ENCODE measurements at places on chromosomes 6 and 20.

DNA sequence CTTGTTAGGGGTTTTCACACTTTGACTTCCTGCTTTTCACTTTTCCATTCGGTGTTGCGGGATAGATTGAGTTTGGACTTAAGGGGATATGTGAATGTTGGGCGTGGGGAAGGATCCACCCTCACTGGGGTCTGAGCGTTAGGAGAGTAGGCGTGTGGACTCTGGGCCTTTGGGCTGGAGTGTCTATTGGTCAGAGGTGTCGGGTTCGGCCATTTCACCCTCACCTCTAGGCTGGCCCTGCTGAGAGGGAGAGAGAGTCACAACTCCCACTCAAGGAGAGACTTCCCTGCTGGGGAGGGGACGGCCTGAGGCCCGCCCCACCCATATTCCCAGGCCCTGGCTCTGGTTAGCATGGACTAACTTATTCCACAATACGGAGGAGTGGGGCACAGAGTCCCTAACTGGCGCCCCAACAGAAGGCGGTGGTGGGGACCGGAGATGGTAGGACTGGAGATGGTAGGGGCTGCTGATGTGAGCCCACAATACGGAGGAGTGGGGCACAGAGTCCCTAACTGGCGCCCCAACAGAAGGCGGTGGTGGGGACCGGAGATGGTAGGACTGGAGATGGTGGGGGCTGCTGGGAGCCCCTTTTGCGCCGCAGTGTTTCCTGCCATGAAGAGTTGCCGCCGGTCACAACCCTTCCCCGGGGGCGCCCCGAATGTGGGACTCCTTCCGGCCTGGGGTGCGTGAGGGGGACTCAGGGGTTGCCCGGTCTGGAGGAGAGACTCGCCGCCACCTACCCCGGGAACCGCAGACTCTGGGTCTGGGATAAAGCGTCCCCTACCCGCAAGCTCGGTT lies 1.4 kb upstream of the PTPRA start:
- no peak for DNase-seq

GRCh38 chr20:17620371-17621228 lies 50.7 kb downstream of the DSTN start:
- no peak for DNase-seq

DNA sequence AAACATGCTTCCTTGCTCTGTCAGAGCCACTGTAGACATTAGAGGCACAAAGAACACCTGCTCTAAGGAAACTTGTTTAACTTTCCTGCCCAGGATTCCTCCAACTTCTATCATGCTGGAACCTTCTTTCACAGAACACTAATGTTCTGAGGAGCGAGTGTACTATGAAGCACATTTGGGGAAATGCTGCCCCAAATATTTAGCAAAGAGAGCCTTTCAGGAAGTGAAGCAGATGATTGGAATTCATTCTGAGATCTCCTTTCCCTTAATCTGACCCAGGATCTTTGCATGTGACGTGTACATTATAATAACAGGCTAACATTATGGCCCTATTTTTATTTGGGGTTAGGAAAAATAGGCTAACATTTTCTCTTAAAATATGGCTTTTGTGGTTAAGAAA lies 21.0 kb upstream of the FYN start:
- no peak for DNase-seq

GRCh38 chr6:167988945-167989841 lies 8.3 kb upstream of the KIF25 start:
- DNase-seq, result no peak

DNA sequence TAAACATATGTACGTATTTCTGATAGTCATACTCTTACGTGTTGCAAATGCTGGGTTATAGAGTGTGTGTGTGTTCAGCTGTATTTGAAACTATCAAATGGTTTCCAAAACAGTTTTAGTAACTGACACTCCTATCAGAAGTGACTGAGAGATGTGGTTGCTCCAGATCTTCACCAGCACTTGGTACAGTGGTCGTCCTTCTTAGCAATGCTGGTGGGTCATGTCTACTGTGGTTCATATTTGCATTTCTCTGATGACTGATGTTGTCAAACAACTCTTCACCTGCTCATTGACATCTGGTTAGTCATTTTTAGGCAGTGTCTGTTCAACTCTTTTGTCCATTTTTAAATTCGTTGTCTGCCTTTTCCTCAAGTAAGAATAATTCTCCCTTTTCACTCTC lies 259.3 kb downstream of the KIF16B start:
- no peak for DNase-seq
